ENCODE measurements at places on chromosomes 5 and 9.

GRCh38 chr9:31697956-31698355 lies 686.5 kb upstream of the ACO1 start:
- DNase-seq = no peak

- no peak for DNase-seq
Measured at GRCh38 chr5:138569782-138570181, 5.4 kb downstream of the HSPA9 start.

DNA sequence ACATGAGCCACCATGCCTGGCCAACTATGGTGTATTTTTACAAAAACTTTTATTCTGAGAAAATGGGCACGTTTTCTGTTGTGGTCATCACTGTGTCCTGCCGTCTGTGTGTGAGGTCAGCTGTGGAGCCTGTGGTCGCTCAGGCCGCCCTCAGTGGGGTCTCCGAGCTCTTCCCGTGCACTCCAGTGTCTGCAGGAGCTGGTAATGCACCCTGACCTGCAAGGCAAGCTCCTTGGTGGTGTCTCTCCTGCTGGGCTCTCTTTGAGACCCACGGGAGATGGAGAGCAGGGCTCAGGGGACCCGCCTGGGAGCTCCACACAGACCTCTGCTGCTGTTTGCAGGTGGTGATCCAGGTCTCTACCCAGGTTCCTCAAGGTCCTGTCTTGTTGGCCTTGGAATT lies 9.6 kb upstream of the AHRR start:
- DNase-seq = no peak

DNA sequence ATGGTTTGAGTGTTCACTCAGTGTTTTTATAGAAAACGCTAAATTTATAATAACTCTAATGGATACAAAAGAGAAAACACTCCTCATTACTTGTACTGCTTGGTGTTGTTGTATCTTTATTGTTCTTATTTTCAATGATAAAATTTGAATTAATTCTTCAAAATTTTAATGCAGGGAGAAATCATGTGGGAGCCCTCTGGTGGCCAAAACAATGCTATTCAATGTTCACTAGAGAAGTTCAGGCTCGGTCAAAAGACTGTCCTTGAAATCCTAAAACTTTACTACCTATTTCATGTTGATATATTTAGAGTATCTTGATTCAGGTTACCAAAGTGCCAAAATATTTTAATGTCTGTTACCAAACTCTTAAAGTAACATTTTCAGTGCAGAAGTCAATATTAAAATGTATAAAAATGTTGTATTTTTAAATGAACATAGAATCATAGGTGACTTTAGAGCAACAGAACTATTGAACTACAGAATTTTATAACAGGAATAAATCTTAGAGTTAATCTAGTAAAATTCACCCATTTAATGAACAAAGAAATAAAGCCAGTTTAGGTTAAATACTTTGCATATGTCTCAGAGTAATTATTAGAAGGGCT lies 1259.8 kb downstream of the PTPRD start:
- DNase-seq = no peak

DNA sequence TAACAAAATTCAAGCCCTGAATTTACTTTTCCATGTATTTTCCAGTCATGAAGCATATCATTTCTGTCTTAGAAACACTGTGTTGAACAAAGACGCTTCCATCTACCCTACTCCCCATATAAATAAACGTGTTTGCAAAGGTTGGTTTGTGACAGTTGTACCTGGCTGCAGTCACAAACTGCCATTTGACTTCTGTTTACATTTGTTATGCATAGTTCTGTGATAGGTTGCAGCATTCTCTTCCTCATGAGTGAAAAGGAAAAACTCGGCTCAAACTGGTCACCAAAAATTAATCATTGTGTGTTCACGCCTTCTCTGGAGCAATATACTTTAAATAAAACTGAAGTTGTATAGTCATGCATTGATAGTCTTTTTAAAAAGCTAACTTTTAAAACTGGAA lies 69.3 kb upstream of the MOCS2 start:
- DNase-seq = no peak

DNA sequence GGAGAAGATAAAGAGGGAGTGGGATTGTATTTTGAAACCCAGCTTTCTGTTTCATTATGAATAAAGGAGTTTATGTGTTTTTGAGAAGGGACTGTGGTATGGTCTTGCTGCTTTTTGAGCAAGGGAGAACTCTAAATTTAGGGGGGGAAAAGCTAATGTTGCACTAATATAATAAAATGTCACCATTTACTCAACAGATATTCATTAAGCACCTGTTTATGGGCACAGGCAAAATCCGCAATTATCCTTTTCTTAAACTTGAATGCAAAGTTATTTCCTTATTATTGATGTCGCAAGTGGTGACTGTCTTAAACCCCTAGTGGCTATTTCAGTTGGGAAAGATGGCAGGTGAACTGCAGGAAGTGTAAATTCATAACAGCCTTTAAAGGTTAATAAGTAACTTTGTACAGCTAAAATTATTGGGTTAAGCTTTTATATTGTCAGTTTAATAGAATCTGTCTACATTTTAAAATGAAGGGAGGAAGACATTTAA lies 1.5 kb downstream of the CDC42SE2 start:
- no peak for DNase-seq

All from activated T-cell treated with anti-CD3 and anti-CD28 coated beads for 48 hours (primary cell).